ENCODE measurements at places on chromosomes 2 and 18.

DNA sequence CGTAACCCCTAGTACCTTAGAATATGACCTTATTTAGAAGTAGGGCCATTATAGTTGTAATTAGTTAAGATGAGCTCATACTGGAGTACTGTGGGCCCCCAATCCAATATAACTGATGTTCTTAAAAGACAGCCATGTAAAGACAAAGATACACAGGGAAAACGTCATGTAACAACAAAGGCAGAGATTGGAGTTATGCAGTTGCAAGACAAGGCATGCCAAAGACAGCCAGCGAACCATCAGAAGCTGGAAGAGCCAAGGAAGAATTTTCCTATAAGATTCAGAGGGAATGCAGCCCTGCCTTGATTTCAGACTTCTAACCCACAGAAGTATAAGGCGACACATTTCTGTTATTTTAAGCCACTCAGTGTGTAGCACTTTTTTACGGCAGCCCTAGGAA is 55.9 kb upstream of the TLK1 start:
- no peak for DNase-seq

- DNase-seq = peak; percentile 90
These were observed 174.0 kb upstream of the SLC8A1 start for GRCh38 chr2:40625849-40626248.

GRCh38 chr2:61705625-61706024 is 148.2 kb downstream of the FAM161A start:
- DNase-seq = no peak

GRCh38 chr2:120759543-120760331 is 24.1 kb downstream of the GLI2 start:
- DNase-seq = no peak

DNA sequence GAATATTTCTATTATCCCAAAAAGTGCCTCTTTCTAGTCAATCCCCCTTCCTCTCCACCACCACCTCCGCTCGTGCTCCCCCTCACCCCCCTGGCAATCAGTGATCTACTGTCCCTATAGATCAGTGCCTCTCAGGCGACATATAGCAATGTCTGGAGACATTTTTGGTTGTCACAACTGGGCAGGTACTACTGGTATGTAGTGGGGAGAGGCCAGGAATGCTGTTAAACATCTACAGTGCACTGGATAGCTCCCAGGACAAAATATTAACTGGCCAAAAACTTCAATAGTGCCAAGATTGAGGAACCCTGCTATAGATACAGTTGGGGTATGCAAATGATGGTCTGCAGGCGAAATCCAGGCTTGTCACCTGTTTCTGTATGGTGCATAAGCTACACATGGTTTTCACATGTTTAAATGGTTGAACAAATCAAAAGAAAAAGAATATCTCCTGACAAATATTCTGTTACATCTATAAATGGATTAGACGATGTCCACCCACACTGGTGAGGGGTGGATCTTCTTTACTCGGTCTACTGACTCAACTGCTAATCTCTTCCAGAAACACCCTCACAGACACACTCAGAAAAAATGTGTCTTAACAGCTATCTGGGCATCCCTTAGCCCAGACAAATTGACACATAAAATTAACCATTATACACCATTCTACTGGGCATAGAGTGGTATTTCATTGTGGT is 25.5 kb downstream of the DPYSL5 start:
- DNase-seq = no peak

- DNase-seq = no peak
These were observed 1019.5 kb upstream of the LRRTM1 start for GRCh38 chr2:81324046-81324445.

- no peak for DNase-seq
These were observed 135.6 kb upstream of the DAPL1 start for GRCh38 chr2:158659483-158659882.

DNA sequence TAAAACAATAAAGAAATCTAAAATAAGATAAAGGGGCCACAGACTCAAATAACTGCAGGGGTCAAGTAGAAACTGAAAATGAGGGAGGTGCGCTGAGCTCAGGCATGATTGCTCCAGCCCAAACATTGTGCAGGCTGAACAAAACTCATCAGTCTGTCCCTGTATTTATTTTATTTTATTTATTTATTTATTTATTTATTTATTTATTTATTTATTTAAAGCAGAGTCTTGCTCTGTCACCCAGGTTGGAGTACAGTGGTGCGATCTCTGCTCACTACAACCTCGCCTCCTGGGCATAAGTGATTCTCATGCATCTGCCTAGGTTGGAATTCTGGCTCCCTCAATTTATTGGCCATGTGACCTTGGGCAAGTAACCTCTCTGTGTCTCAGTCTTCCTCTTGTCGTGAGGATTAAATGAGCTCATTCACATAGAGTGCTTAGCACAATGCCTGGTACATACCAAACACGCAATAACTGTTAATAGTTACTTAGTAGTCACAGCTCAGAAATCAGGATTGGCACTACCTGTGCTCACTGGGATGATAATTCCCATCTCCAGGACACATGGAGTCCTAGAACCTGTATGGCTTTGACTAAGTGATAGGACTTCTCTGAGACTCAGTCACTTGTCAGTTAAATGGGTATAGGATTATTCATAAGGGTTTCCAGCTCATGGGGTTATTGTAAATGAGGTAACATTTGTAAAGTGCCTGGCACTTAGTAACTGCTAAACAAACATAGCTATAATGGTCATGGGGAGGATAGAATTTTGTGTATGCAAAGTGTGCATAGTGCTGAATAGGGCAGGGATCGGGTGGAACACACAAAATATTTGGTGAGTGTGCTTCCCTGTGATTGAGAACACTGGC is 6.0 kb downstream of the SPEG start:
- peak; percentile 25 for DNase-seq

DNA sequence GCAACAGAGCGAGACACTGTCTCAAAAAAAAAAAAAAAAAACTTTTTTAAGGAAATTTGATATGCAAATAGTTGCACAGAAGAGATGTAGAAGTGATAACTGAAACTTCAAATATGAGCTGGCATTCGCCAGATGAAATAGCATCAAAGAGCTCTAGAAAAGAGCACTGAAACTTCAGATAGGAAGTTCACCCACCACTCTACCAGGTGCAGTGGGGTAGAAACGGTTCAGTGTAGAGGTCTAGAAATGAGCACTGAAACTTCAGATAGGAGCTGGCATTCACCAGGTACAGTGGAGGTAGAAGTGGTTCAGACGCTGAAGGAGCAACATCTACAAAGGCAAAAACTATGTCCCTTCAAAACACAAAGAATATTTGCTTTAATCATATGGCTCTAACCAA is 9.0 kb upstream of the ONECUT2 start:
- DNase-seq = no peak

DNA sequence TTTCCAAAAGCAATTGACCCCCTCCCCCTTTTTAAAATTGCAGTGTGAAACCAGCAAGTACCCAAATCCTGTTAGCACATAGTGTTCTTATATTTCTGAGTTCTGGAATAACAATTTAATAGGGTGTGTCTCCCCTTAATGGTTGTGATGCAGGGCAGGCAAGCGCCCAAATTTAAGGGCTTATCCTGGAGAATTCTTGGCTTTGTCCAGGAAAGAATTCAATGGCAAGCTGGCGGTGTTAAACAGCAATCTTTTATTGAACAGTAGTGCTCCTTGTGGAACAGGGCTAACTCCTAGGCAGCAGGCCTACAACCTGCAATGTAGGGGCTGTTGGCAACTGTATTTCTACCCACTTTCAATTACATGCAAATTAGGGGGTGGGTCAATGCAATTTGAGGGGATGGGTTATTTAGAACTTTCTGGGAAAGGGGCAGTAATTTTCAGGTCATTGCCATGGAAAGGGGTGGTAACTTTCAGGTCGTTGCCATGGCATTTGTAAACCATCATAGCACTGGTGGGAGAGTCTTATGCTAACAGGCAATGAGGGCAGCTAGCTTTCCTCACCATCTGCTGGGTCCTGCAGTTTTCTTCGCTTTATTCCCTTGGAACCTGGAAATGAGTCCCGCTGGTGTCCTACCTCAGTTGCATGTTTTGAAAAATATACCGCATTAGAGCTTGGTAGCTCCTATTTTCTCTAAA is 149.0 kb upstream of the KCTD1 start:
- no peak for DNase-seq

DNA sequence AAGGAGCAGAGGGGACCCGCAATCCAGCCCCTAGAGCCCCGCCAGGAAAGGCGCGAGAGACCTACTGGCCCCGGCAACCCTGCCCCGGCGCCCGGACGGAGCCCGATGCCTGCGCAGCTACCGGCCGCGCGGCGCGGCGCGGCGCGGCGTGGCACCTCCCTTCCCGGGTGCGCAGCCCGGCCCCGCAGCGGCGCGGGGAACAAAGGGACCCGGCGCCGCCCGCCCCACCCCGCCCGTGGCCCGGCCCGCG is 307 bp downstream of the CDH2 start:
- no peak for DNase-seq

GRCh38 chr2:75928093-75928492 is 217.4 kb upstream of the GCFC2 start:
- no peak for DNase-seq

- no peak for DNase-seq
These were observed 132.2 kb downstream of the TSN start for GRCh38 chr2:121887513-121888188.

- DNase-seq = no peak
These were observed 277.3 kb downstream of the DSC3 start for GRCh38 chr18:30765247-30765646.

GRCh38 chr2:241149675-241149924 is 328 bp upstream of the PASK start:
- no peak for DNase-seq

DNA sequence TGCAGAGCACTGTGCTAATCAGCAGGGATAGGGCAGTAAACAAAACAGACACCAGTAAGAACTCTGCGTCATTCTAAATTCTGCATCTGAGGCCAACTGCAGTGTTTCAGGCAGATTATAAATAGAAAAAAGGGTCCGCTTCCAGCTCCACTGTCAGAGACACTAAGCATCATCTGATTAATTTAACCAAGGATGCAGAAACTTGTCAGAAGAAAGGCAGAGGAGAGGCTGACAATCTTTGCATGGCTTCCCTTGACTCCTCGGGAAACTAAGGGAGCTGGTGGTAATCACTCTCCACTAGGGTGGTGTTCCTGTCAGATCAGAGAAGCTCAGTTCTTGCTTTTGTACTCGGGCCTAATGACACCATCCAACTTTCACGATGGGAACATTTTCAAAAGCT is 123.5 kb downstream of the DNAH6 start:
- DNase-seq = no peak

DNA sequence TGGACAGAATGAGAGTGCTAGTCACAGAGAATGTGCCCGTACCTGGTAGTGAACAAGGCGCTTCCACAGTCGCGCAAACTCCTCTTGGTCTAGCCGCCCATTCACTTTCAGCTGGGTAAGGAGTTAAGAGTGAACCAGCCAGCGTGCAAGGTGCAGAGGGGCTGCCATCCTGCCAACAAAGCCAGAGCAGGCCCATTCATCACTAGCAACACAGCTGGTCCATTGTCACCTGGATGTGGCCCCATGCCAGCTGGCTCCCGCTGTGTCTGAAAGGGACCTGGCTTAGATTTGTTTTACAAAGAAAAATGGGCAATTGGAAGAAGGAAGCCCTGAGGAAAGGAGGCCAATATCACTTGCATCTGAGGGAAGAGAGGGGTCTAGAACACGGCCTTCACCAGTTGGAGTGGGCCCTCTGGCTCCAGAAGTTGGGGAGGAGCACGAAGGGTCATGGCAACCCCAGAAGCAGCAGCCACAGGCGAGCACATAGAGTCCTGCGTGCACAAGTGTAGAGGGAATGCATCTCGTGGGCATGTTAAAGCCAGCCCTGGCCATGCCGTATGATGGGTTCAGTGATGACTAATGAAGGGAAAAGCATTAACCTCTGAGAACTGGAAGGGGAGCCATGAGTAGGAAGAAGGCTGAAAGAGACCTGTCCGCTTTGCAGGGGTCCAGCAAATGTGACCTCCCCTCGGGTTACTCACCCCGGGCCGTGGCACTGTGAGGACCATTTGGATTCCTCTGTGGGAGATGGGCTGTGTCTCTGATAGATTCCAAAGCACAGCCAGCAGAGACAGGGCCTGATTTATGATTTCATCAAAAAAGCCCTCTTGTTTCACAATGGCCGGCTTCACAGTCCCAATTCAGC is 70.6 kb downstream of the CAPN13 start:
- DNase-seq = no peak

DNA sequence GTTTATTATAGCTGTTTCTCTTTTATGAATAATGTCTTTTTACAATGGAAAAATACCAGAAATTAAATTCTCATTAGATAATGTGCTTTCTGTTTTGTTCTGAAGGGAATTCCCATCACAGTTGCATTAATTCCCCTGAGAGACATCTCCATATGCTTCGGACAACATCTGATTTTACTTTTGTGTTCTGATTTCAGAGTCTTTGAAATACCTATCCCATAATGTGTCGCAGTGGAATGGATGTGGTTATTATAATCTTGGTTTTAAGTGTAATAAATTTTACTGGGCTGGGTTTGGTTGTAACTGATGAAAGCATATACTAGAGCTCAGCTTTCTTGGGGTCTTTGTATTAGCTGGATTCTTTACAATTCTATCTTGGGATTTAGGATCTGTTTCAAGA is 12.5 kb downstream of the SPTBN1 start:
- peak; percentile 54 for DNase-seq

- DNase-seq = peak; percentile 47
These were observed 15.9 kb downstream of the ITGB1BP1 start for GRCh38 chr2:9407363-9407811.

- no peak for DNase-seq
These were observed 43.8 kb upstream of the GORASP2 start for GRCh38 chr2:170885130-170885791.

GRCh38 chr18:23194155-23194996 is 59.1 kb downstream of the CABLES1 start:
- DNase-seq = peak; percentile 65

- DNase-seq = no peak
These were observed 130.9 kb upstream of the ASB18 start for GRCh38 chr2:236395067-236395466.

- DNase-seq = peak; percentile 12
These were observed 723.2 kb downstream of the DPP10 start for GRCh38 chr2:115165529-115166109.

- no peak for DNase-seq
These were observed 1.4 kb downstream of the ITGA6 start for GRCh38 chr2:172428832-172429210.

GRCh38 chr18:59419386-59419785 is 60.3 kb upstream of the LMAN1 start:
- peak; percentile 71 for DNase-seq

GRCh38 chr2:58497168-58497567 is 256.0 kb upstream of the FANCL start:
- DNase-seq = no peak

- peak; percentile 80 for DNase-seq
These were observed 71.7 kb upstream of the TAF1B start for GRCh38 chr2:9771481-9772017.
